Heart left ventricle (tissue), 16 donors: ENCODE measurements at places on chromosomes 6 and 20. TPM values are rescaled to one million over a fixed set of nuclear protein-coding genes. Genes with fewer than 3 reads are reported as not detected.

- DNase-seq: no peak
Measured at GRCh38 chr6:15708231-15708630, 45.4 kb upstream of the DTNBP1 start.

DNA sequence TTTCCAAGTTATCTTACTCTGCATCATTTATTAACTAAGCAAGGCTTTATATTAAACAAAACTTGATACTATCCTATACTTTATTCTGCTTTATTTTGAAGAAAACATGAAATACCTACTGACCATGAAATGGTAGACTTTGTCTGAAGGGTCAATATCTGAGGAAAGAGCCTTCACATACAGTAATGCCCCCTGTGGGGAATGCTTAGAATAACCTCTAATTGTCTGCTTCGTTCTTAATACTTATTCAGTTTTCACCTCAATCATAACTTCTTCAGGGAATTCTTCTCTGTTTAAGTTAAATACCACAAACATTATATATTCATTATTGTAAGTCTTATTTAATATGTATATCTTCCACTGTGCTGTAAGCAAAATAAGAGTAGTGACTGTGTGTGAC, 498.9 kb upstream of the MANEA start:
- DNase-seq: no peak

CRNKL1 gene
- polyA plus RNA-seq: 12.7 TPM

DNA sequence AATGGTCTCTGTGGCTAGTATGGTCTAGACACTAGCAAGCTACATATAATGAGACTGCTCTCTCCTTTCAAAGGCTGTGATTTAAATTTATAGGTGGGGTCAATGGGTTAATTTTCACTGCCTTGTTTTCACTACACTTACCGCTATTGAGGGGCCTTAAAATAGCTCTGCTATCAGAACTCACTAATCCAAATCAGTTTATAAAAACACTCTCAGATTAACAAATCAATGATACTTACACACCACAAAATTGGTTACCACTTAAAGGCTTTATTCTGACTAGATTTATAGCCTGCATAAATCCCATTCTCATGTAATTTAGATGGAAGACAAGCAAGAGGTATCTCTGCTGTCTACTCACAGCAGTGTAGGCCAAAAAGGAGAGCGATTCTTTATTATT, 313.0 kb upstream of the AGPAT4 start:
- no peak for DNase-seq

DNA sequence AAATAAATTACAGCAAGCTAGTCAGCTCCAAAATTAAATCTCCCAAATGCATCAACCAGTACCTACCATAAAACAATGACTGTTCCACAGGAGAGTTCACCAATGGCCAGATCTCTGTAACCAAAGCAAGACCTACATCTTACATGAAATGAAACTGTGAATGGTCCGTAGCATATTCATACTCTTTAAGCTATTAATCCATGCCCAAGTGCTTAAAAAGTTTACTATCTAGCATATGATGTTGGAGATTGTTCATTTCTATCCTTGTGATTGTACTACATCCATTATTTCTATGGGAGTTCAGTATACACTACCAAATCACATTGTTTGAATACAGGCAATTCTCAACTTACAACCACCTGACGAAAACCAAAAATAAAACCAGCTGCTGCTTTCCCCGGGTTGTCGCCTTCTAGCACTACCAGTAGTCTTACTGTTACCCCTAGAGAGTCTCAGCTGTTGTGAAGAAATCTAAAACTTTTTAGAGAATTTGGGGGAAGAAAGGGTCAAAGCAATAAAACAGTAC, 38.0 kb downstream of the HIVEP2 start:
- no peak for DNase-seq

- DNase-seq: no peak
Measured at GRCh38 chr6:36284359-36284758, 14.5 kb downstream of the PNPLA1 start.

- DNase-seq: no peak
Measured at GRCh38 chr6:125057392-125058246, 95.4 kb downstream of the RNF217 start.

GRCh38 chr6:166673309-166673708, 46.3 kb upstream of the RPS6KA2 start:
- DNase-seq: no peak

PRRT1 gene
- polyA plus RNA-seq: 0.95 TPM
